ENCODE measurements at places on chromosomes 7 and 10. TPM values are rescaled to one million over a fixed set of nuclear protein-coding genes. Genes with fewer than 3 reads are reported as not detected.

The CALML3 gene
- not detected for total RNA-seq

The KCP gene
- total RNA-seq = 3.3 TPM

The EFCAB10 gene
- not detected for total RNA-seq

The ACSM6 gene
- not detected for total RNA-seq

The CCZ1 gene
- total RNA-seq = 49.5 TPM

The CALHM3 gene
- not detected for total RNA-seq

The AGAP9 gene
- 37.3 TPM for total RNA-seq

The RASA4B gene
- 31.3 TPM for total RNA-seq

The PRLHR gene
- not detected for total RNA-seq

The MYL10 gene
- not detected for total RNA-seq

GRCh38 chr10:122688293-122688989, 11.2 kb downstream of the C10orf120 start:
- no peak overlapping the region for H3K27ac ChIP-seq
- no peak overlapping the region for H3K4me3 ChIP-seq
- H3K27me3 ChIP-seq = no peaks in the 10 kb centered on the region
- H3K4me1 ChIP-seq = no peaks in the 10 kb centered on the region

DNA sequence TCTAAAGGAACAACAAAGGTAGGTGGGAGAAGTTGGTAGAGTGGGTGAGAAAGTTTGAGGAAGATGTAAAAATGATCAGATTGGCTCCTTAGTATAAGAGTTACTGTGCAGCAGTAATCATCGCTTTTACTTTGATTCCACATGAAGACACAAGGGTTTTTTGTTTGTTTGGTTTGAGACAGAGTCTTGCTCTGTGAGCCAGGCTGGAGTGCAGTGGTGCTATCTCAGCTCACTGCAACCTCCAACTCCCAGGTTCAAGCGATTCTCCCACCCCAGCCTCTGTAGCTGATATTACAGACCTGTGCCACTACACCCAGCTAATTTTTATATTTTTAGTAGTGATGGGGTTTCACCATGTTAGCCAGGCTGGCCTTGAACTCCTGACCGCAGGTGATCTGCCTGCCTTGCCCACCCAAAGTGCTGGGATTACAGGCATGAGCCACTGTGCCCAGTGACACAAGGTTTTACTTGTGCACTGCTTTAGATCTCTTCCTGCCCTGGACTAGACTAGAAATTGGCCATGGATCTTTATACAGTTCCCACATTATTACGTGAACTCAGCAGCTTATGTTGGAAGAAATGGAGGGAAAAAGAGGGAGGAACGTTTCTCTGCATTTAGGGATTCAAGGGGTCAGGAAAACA, 10.7 kb downstream of the LUC7L2 start:
- no peak for DNase-seq
- H3K4me3 ChIP-seq = no peak overlapping the region

DNA sequence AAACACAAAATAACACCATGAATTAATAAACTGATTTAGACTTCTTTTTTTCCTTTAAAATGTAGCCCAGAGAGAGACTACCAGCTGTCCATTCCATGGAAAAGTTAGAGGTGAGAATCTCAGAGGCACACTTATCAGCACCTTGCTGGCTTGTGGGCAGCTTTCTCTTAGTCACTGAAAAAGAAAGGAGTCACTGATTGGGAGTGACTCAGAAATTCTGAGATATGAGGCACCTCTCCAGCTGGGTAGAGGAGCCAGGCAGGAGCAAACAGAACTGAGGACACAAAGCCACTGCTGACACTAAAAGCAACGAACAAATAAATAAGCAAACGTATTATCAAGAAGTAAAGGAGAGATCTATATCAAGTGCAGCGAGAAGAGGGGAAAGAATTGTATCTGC, 310.6 kb downstream of the PARD3 start:
- no peaks in the 10 kb centered on the region for H3K4me1 ChIP-seq
- no peak for DNase-seq
- H3K4me3 ChIP-seq = no peak overlapping the region
- no peaks in the 10 kb centered on the region for H3K27me3 ChIP-seq
- H3K27ac ChIP-seq = no peak overlapping the region

DNA sequence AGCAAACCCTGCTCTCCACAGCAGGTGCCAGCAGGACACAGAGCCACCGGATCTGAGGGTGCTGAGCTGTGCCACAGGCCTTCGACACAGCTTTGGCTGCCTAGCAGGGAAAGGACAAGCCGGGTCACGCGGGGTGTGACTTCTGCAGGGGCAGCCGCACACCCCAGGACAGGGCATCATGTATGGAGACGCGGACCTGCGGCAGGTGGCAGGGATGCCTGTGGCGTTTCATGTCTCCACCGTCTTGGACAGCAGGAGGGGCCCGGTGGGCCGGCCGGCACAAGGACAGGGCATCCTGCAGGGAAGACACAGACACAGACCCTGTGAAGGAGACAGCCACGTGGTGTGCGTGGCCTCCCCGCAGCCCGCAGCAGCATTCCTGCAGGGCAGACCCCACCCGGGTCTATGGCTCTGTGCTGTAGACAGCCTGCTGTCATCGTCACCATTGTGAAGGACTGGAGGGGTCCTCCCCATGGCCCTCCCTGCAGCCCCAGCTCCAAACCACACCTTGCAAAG, 109.2 kb downstream of the PDGFA start:
- H3K36me3 ChIP-seq = no peaks in the 10 kb centered on the region
- H3K4me3 ChIP-seq = no peak overlapping the region
- H3K27me3 ChIP-seq = no peaks in the 10 kb centered on the region
- no peaks in the 10 kb centered on the region for H3K4me1 ChIP-seq
- H3K27ac ChIP-seq = no peak overlapping the region

DNA sequence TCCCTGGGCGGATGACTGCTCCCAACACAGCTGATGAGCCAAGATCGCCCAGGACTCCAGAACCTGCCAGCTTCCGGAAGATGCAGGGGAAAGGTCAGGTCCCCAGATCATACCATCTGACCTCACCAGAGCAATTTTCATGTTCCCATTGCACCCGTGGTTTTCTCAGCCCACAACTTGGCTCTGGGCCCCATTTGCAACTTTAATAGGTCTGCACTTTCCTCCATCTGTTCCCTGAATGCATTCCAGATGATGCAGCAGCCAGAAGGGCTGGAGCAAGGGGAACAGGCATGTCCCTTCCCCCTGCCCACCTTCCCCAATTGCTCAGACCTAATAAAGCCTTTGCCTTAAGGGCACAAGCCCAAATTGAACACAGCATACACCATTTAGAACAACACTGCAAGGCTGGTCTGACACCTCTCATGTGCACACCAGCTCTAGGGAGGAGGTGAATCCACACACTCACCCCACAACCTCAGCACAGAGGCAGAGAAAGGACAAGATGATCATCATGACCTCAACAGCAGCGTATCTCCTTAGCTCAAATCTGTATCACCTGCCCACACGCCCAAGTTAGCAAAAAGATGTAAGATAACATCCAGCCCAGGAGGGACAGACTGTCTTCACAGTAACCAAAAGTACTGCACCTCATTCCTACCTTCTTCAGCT, 87.5 kb downstream of the PLXNA4 start:
- H3K4me3 ChIP-seq = no peak overlapping the region
- H3K27me3 ChIP-seq = no peaks in the 10 kb centered on the region
- no peak for DNase-seq
- H3K27ac ChIP-seq = no peak overlapping the region
- H3K36me3 ChIP-seq = no peaks in the 10 kb centered on the region

DNA sequence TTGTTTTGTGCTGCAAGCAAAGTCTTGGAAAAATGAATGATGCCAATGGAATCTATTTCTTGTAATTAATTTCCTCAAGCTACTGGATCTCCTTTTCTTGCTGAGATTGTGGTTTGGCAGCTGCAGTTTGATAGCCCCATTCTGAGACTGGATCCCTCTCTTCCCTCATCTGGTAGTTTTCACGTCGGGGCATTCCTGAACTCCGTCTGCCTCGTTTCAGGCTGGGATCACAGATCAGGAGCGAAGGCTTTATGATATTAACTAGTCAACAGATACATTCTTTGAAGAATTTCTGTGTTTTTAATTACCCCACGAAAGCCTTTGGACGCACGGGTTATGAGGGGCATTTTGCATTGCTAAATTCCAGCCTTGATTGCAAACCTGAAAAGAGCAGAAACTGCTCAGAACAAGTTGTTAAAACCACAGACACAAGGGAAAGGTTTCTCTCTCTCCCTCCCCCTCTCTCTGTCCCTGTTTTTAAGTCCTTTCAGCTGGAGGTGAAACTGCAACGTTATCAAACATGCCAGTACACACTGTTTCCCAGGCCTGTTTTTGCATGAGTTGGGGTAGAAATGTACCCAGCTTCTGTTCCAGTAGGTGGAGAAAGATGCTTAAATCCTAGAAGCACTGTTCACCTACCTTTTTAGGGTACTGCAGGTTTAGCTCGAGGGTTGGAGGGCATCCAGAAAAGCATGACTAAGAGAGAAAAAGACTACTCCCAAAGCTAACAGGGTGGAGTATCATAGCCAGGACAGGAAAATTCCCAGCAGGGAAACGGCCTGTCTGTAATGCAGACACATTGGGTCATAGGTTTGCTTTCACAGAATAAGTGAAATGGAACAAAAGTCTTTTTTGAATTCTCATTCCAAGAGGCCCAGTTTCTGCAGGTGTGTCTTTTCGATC, 124.3 kb downstream of the CUX1 start:
- no peaks in the 10 kb centered on the region for H3K36me3 ChIP-seq
- H3K27me3 ChIP-seq = no peaks in the 10 kb centered on the region
- no peak overlapping the region for H3K4me3 ChIP-seq
- no peaks in the 10 kb centered on the region for H3K4me1 ChIP-seq
- DNase-seq = peak; percentile 14

- no peaks in the 10 kb centered on the region for H3K27me3 ChIP-seq
- H3K36me3 ChIP-seq = no peaks in the 10 kb centered on the region
- H3K4me3 ChIP-seq = no peak overlapping the region
- no peak for DNase-seq
- H3K27ac ChIP-seq = no peak overlapping the region
- no peaks in the 10 kb centered on the region for H3K4me1 ChIP-seq
These were observed 176.4 kb upstream of the ANK3 start for GRCh38 chr10:60566096-60566495.

- peak overlapping the region; percentile 95 for H3K27ac ChIP-seq
- no peaks in the 10 kb centered on the region for H3K4me1 ChIP-seq
- H3K4me3 ChIP-seq = no peak overlapping the region
These were observed 55.9 kb downstream of the FAM241B start for GRCh38 chr10:69685802-69686585.

GRCh38 chr10:97907211-97907610, 57.6 kb downstream of the GOLGA7B start:
- no peak overlapping the region for H3K27ac ChIP-seq
- H3K36me3 ChIP-seq = no peaks in the 10 kb centered on the region
- no peak overlapping the region for H3K4me3 ChIP-seq
- H3K27me3 ChIP-seq = no peaks in the 10 kb centered on the region
- DNase-seq = no peak
- H3K4me1 ChIP-seq = no peaks in the 10 kb centered on the region

DNA sequence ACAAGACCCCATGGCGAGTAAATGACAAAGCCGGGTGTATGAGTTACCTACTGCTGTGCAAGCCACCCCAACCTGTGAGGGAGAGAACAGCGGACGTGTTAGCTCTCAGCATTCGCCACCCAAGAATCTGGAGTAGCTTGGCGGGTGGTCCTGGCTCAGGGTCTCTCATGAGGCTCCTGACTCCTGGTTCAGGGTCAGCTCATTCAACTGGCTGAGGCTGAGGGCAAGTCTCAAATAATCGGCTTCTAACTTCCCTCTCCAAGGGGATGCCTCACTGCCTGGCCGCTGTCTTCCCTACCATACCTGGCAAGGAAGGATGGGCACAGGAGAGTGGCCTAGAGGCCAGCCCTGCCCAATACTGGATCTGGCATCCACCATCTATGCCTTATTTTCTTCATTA, 94.2 kb downstream of the HTR5A start:
- DNase-seq = no peak
- H3K4me1 ChIP-seq = no peaks in the 10 kb centered on the region
- H3K4me3 ChIP-seq = no peak overlapping the region
- H3K27ac ChIP-seq = no peak overlapping the region
- no peaks in the 10 kb centered on the region for H3K36me3 ChIP-seq

DNA sequence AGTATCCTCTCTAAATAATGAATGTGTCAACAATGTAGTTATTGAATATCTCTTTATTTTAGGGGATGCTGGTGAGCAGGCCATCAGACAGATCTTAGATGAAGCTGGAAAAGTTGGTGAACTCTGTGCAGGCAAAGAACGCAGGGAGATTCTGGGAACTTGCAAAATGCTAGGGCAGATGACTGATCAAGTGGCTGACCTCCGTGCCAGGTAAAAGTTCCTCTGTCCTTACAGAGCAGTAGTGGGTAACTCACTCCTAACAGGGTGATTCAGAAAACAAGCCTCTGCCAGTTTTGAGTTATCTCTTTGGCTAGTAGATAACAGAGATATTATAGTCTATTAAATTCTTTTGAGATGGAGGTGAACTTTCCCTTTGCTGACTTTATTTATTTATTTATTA, 67.3 kb downstream of the AP3M1 start:
- H3K27me3 ChIP-seq = no peaks in the 10 kb centered on the region
- DNase-seq = no peak
- H3K4me3 ChIP-seq = no peak overlapping the region
- peaks cover 21% of the 10 kb centered on the region for H3K36me3 ChIP-seq

GRCh38 chr10:28503114-28503513, 29.8 kb upstream of the WAC start:
- no peaks in the 10 kb centered on the region for H3K36me3 ChIP-seq
- no peak overlapping the region for H3K4me3 ChIP-seq
- DNase-seq = peak; percentile 66
- no peak overlapping the region for H3K27ac ChIP-seq
- no peaks in the 10 kb centered on the region for H3K4me1 ChIP-seq

DNA sequence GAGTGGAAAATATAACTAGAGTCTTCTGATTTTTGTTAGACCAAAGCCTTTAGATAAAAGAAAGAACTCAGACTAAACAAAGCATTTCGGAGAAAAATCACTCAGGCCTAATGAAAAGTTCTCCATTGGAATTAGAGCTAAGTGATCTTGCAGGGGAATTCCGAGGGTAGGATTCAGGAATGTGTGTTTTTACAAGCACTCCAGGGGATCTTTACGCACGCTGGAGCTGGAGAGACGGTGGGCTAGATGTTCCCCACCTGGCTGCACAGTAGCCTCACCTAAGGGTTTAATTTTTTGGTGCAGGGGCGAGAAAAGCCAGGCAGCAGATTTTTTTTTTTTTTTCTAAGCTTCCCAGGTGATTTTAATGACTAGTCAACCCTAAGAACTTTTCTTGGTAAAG, 7.9 kb upstream of the PAPSS2 start:
- H3K4me1 ChIP-seq = no peaks in the 10 kb centered on the region
- no peak for DNase-seq
- H3K27ac ChIP-seq = no peak overlapping the region
- H3K27me3 ChIP-seq = no peaks in the 10 kb centered on the region
- no peaks in the 10 kb centered on the region for H3K36me3 ChIP-seq

DNA sequence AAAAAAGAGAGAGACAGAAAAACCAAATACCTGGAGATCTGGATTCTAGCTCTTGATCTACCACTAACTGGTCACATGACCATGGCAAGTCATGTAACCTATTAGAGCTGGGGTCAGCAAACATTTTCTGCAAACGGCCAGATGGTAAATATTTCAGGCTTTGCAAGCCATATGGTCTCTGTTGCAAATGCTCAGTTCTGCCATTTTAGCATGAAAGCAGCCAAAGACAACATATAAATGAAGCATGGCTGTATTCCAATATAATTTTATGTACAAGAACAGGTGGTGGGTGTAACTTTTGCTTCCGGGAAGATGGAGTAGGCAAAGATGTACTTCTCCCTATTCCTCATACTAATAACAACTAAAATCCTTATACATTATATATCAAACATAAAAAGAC, 6.7 kb downstream of the FRA10AC1 start:
- peaks cover under 1% of the 10 kb centered on the region for H3K4me1 ChIP-seq
- DNase-seq = no peak
- H3K27ac ChIP-seq = no peak overlapping the region
- H3K27me3 ChIP-seq = no peaks in the 10 kb centered on the region
- H3K36me3 ChIP-seq = no peaks in the 10 kb centered on the region
- H3K4me3 ChIP-seq = no peak overlapping the region
